ENCODE measurements at places on chromosomes 13 and 19.

GRCh38 chr19:3014135-3014534 is 14.9 kb downstream of the TLE2 start:
- no peak for DNase-seq

DNA sequence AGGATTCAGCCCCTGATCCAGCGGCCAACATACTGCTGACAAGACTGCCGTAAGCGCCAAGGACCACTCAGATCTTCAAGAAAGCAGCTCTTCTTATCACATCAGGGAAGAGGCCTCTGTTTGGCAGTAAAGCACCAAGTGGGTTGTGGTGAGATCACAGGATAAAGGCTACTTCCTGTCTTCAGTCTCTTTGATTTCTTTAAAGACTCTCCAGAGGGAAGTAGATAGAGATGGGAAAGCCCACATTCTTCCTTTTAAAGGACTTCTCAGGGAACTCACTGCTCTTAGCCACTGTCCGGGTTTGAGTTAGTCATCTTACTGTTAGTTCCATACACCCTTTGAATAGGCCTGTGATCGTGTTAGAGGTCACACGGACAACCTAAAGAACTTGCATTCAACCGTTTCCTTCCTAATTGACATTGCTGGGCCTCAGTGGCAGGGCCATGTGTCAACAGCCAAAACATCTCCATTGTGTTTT is 47.2 kb upstream of the POMP start:
- DNase-seq, result no peak

- DNase-seq, result no peak
These were observed 1399.8 kb upstream of the SLC10A2 start for GRCh38 chr13:104466016-104466415.

DNA sequence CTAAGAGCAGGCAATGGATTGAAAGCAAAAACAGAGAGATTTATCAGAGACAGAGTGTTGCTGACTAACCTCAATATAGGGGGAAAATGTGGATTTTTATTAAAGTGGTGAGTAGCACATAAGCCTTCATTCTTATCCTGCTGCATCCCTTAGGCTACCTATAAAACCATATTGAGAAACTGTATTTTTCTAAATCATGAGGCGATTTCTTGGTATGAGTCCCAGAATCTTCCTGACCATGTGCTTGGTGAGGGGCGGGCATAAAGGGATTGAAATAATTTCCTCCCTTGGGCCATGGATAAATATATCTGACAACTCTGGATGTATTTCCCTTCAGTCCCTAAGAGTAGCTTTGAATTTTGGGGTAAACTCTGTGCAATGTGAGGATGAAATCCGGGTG is 72.8 kb downstream of the EFNB2 start:
- no peak for DNase-seq

- DNase-seq, result no peak
These were observed 14.6 kb downstream of the CBARP start for GRCh38 chr19:1223018-1223855.

DNA sequence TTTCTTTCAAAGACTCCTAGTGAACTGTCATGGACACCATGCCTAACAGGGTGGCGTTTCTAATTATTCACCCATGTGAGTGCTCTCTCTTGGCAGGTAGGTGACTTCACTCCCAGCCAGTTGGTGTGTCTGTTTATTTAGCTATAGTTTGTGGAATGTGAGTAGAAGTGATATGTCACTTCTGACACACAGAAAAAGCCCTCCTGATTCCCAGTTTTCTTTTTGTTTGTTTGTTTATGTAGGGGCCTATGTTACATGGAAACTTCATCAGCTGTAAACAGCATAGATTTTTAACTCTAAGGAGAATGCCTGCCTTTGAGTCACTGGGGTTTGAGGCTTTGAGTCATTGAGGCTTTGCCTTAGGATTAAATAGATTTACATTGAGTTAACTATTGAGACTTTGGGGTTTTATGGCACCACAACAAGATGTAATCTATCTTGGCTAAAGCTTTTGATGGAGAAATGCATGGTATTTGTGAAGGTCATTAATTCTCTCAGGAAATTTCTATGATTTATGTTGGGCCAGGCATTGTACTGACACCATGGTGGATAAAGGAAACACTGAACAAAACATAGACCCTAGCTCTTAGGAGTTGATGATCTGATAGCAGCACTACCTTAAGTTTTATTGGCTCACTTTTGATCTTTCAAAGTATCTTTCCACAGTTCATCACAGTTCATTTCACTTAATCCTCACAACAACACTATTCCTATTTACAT is 45.3 kb downstream of the UFM1 start:
- DNase-seq, result no peak
